Activated naive CD8-positive, alpha-beta T cell treated with anti-CD3 and anti-CD28 coated beads for 36 hours (primary cell): ENCODE measurements at places on chromosomes 4 and X. TPM values are rescaled to one million over a fixed set of nuclear protein-coding genes. Genes with fewer than 3 reads are reported as not detected.

GRCh38 chr4:130257271-130257670 is 1161.3 kb downstream of the C4orf33 start:
- H3K36me3 ChIP-seq = no peaks in the 10 kb centered on the region
- no peak overlapping the region for H3K4me3 ChIP-seq
- no peaks in the 10 kb centered on the region for H3K27me3 ChIP-seq
- DNase-seq = no peak
- H3K27ac ChIP-seq = no peak overlapping the region

The BANK1 gene
- total RNA-seq = 1.3 TPM

The VSIG4 gene
- total RNA-seq = not detected

GRCh38 chrX:116417214-116417613 is 19.2 kb upstream of the SLC6A14 start:
- H3K27ac ChIP-seq = no peak overlapping the region
- H3K36me3 ChIP-seq = no peaks in the 10 kb centered on the region
- no peak overlapping the region for H3K4me3 ChIP-seq
- DNase-seq = no peak
- no peaks in the 10 kb centered on the region for H3K27me3 ChIP-seq
- H3K4me1 ChIP-seq = no peaks in the 10 kb centered on the region

DNA sequence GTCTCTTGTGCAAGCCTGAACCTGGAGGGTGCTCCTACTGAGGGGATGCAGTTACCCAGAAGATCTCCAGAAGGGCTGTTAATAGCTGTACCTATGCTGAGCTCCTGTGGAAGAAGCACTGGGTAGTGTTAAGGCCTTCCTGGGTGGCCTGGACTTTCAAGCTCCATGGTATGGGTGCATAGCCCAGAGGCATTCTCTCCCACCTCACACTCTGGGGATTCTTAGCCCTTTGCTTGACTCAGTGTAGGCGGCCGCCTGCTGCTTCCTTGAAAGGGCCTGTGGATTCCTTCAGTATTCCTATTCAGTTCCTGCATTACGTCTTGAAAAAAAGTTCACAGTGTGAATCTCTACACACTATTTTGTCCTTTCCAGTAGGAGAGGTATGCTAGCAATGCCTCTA is 235.7 kb upstream of the MAGEB16 start:
- H3K36me3 ChIP-seq = no peaks in the 10 kb centered on the region
- no peaks in the 10 kb centered on the region for H3K27me3 ChIP-seq
- H3K27ac ChIP-seq = no peak overlapping the region
- no peaks in the 10 kb centered on the region for H3K4me1 ChIP-seq
- no peak overlapping the region for H3K4me3 ChIP-seq

DNA sequence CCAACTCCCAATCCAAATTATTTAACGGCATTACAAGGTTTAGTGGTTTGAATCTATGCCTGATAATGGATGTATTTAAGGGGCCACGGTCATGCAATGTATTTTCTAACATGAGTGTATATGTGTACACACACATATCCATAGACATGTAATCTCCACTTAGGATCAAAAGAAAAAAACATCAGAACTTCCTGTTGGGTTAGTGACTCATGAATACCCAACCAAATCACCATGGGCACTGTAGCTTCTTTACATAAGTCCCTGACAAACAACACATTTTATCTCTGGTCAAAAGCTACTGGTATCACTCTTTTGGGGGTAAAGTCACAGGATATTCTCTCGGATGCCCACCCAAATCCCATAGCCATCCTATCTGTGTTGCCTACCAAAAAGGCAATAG is 36.5 kb upstream of the TFDP3 start:
- no peaks in the 10 kb centered on the region for H3K36me3 ChIP-seq
- DNase-seq = no peak
- no peaks in the 10 kb centered on the region for H3K4me1 ChIP-seq
- H3K4me3 ChIP-seq = no peak overlapping the region
